ENCODE measurements at places on chromosomes 5 and 9.

DNA sequence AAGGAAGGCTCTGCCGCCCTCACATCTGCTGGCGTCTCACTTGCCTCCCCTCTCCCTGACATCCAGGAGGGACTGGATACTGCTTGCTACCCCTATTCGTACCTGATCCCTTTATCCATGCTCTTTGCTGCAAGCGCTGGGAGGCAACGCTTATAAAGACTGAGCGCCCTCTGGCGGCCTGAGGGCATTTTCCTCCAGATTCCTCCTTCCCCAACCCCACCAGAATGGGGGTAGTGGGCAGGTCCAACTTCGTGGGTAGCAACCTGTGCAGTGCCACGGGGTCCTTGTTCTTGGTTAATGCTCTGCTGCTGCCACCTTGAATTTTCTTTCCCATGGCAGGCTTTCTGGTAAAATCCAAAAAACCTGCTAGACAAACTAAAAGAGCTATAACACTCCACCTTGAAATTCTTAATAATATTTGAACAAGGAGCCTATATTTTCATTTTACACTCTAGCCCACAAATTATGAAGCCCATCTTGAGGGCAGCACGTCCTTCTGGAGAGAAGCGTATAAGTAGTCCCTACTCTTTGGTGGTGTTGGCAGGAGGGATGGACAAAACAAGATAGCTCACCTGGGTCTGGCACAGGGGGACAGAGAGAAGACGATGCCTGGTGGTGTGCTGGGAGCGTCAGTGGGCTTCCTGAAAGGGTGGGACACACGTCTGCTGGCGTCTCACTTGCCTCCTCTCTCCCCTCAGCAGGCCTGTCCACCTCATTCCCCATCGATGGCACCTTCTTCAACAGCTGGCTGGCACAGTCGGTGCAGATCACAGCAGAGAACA, 52.5 kb downstream of the JADE2 start:
- DNase-seq = peak; percentile 71

DNA sequence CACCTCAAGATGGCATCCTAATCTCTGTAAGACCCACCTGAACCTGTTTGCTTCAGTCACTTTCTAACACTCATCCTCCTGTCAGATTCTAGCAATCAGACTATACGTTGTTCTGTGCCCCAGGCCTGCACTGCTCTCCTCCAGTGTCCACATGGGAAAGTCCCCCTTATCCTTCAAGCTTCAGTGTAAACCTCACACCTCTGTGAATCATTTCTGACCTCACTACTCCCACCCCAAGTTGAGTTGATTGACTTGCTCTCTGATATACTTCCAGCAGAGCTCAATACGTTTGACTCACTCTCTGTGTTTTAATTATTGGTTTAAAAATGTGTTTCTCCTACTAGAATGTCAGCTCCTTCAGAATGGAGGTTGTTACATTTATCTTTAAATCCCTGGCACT, 240.2 kb downstream of the FBXL17 start:
- no peak for DNase-seq

DNA sequence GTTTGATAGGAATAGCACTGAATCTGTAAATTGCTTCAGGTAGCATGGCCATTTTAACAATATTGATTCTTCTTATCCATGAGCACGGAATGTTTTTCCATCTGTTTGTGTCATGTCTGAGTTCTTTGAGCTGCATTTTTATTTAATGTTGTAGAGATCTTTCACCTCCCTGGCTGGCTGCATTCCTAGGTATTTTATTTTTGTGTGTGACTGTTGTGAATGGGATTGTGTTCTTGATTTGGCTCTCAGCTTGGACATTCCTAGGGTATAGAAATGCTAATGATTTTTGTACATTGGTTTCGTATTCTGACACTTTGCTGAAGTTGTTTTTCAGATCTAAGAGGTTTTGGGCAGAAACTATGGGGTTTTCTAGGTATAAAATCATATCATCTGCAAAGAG, 152.9 kb upstream of the CHD1 start:
- no peak for DNase-seq

- DNase-seq = no peak
Measured at GRCh38 chr9:133560311-133560710, 25.8 kb downstream of the ADAMTSL2 start.

DNA sequence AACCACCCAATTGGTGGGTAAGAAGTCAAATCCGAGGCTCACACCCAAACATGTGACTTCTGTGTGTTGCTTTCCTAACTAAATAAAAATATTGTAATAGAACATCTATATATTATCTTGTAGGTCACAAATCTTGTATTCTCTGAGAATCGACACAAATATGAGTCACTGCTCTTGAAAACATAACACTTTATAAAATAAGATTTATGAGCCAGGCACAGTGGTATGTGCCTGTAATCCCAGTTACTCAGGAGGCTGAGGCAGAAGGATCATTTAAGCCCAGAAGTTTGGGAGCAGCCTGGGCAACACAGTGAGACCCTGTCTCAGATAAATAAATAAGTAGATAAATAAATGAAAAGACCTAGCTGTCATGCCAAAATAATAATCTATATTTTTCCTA, 624.1 kb downstream of the ANXA1 start:
- no peak for DNase-seq

GRCh38 chr5:111774525-111774924, 17.5 kb upstream of the NREP start:
- peak; percentile 53 for DNase-seq

DNA sequence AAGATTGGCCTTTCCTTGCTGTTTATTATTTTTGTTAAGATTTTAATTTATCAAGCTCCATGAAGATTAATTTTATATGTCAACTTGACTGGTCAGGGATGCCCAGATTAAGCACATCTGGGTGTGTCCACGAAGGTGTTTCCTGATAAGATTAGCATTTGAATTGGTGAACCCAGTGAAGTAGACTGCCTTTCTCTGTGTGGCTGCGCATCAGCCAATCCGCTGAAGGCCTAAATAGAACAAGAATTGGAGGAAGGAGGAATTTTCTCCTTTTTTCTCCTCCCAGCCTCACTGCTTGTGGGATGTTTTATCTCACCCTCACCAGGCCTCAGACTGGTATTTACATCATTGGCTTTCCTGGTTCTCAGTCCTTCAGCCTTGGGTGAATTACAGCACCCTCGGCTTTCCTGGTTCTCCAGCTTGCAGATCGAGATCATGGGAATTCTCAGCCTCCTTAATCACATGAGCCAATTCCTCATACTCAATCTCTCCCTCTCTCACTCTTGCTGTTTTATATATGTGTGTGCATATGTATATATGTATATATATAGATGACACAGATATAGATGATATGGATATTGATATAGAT, 135.4 kb upstream of the SPEF2 start:
- no peak for DNase-seq

- DNase-seq = no peak
Measured at GRCh38 chr5:160155017-160155750, 35.9 kb upstream of the PWWP2A start.

DNA sequence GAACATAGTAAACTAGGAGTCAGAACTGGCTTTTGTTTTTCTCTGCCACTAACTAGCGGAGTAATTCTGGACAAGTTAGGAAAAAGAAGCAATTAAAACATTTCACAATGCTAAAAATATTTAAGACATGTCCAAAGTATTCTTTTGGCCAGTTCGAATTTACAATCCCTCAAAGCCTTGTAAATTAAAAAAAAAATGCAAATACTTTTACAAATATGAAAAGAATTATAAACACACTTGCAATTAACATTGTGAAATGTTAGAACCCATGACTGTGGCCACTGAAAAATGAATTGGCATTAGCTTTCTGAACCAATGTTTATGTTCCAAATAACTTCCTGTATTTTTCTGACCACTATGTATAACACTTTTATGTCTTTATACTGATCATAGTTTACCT, 2.2 kb downstream of the RAD1 start:
- no peak for DNase-seq
